ENCODE measurements at places on chromosomes 5 and 9.

GRCh38 chr5:22736443-22737003, 116.6 kb downstream of the CDH12 start:
- no peak for DNase-seq

- DNase-seq = no peak
These were observed 45.6 kb downstream of the FOXI1 start for GRCh38 chr5:170151097-170151831.

- DNase-seq = no peak
These were observed 37.2 kb upstream of the NRARP start for GRCh38 chr9:137339045-137339907.

GRCh38 chr5:14357441-14357840, 214.3 kb downstream of the TRIO start:
- no peak for DNase-seq

All from hypothalamus (tissue), 51 donors.